ENCODE measurements at places on chromosomes 2 and 18.
A peak's percentile ranks its signal among the peaks of the same experiment; 100 is the strongest.

- H3K27me3 ChIP-seq: no peaks in the 10 kb centered on the region
- no peak overlapping the region for H3K27ac ChIP-seq
- H3K4me1 ChIP-seq: no peaks in the 10 kb centered on the region
- DNase-seq: no peak
- H3K36me3 ChIP-seq: no peaks in the 10 kb centered on the region
- H3K4me3 ChIP-seq: no peak overlapping the region
These were observed 238.2 kb upstream of the SOX11 start for GRCh38 chr2:5454051-5454390.

DNA sequence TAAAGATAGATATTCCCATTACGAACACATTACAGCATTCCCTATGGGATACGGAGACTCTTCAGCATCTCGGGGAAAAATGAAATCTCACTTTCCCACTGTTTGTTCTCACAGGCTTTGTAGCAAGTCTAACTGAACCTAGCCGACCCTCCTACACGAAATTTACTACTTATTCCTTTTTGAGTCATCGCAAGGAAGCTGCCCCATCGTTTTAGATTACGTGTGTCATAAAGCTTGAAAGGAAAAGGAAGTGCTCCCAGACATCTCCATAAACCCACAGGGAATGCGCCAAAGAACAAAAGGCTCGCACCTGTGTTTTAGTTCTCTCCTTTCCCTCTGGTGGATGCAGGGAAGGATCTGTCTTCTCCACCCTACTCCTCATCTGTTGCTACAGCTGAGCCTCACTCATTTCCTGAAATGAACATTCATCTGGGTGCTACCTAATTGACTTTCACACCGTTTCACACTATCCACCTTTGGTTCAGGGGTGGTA lies 76.2 kb upstream of the STK39 start:
- no peak overlapping the region for H3K4me3 ChIP-seq
- no peaks in the 10 kb centered on the region for H3K4me1 ChIP-seq
- DNase-seq: no peak
- H3K36me3 ChIP-seq: no peaks in the 10 kb centered on the region
- no peak overlapping the region for H3K27ac ChIP-seq

GRCh38 chr2:157312866-157313486 lies 12.6 kb downstream of the ERMN start:
- H3K4me1 ChIP-seq: no peaks in the 10 kb centered on the region
- H3K36me3 ChIP-seq: no peaks in the 10 kb centered on the region
- H3K4me3 ChIP-seq: no peak overlapping the region
- DNase-seq: no peak

GRCh38 chr2:218570850-218571249 lies 2.2 kb downstream of the CNOT9 start:
- peaks cover 16% of the 10 kb centered on the region for H3K27me3 ChIP-seq
- H3K36me3 ChIP-seq: no peaks in the 10 kb centered on the region
- H3K27ac ChIP-seq: peak overlapping the region; percentile 95
- H3K4me3 ChIP-seq: peak overlapping the region; percentile 98
- DNase-seq: no peak

DNA sequence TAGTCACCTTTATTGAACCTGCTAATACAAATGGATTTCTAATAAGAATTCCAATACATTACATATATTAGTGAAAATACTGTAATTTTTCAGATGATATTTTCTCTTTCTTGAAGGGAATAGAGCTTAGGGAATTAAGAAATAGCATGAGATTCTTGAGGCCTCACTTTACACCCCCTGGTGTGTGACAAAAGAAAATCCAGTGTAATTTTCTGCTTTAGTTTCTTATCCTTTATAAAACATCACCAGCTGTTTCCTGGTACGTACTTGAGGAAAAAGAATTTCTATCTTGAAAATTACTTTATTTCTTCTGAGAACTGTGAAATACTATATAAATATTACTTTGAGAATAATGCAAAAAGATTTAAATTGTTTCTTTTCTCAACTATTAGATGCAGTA lies 71.6 kb downstream of the CLIP4 start:
- H3K4me1 ChIP-seq: peaks cover 9% of the 10 kb centered on the region
- DNase-seq: no peak
- no peak overlapping the region for H3K27ac ChIP-seq

DNA sequence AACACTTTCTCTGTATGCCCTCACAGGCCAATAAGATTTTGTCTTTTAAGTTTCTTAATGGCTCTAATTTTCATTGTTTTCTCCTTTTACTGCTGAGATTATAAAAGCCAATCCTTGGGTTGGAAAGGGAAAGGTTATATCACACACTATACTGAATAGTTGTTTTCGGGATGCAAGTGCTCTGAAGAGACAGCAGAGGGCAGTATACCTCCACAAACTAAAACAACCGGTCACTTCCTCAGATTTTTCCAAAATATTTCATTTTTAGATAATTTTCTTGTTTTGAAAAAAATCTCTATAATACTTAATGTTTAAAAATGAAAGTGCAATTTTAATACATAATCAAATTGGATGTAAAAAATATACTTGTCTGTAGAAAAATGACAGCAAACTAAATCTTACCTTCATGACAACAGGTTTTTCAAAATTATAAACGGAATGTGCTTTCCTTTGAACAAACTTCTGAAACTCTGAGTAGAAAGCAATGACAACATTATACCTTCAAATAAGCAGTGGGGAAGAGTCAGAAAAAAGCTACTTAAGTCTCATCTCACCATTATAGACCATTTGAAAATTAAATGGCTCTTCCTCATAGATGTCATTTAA lies 82.7 kb downstream of the ORC4 start:
- H3K27me3 ChIP-seq: no peaks in the 10 kb centered on the region
- H3K27ac ChIP-seq: no peak overlapping the region
- no peaks in the 10 kb centered on the region for H3K36me3 ChIP-seq
- DNase-seq: peak; percentile 28
- no peaks in the 10 kb centered on the region for H3K4me1 ChIP-seq

GRCh38 chr2:139744273-139744672 lies 964.1 kb upstream of the NXPH2 start:
- no peaks in the 10 kb centered on the region for H3K4me1 ChIP-seq
- H3K4me3 ChIP-seq: no peak overlapping the region
- no peak for DNase-seq
- no peaks in the 10 kb centered on the region for H3K27me3 ChIP-seq
- H3K27ac ChIP-seq: no peak overlapping the region

- H3K36me3 ChIP-seq: no peaks in the 10 kb centered on the region
- H3K4me3 ChIP-seq: no peak overlapping the region
- H3K4me1 ChIP-seq: no peaks in the 10 kb centered on the region
- H3K27me3 ChIP-seq: peaks cover 2% of the 10 kb centered on the region
These were observed 141.1 kb downstream of the HNMT start for GRCh38 chr2:138105358-138105757.

DNA sequence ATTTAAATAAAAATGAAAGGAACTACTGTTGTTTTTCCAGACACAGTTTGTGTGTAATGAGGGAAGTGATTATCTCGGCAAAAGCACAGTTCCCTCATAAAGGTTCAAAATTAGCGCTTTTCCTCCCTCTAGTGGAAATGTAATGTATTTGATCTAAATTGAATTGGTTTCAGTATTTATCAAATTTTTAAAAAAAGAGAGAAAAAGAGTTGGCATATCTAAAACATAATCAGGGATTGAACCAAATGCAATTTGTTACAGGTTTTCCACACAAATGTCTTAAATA lies 37.5 kb downstream of the CMPK2 start:
- peaks cover 12% of the 10 kb centered on the region for H3K4me1 ChIP-seq
- H3K27me3 ChIP-seq: peaks cover 3% of the 10 kb centered on the region
- peaks cover 8% of the 10 kb centered on the region for H3K36me3 ChIP-seq
- no peak overlapping the region for H3K27ac ChIP-seq
- no peak for DNase-seq

DNA sequence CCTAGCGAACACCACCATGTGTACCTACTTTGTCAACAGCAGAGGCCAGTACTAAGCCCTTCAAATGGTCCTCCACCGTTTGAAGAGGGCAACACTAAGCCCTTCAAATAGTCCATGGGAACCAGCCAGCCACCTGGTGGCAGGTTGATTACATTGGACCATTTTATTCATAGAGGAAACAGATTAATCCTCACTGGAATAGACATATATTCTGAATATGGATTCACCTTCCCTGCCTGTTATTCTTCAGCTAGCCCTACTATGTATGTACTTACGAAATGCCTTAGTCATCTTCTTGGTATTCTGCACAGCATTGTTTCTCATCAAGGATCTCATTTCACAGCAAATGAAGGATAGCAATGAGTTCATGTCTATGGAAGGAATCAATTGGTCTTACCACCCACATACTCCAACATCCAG lies 10.0 kb upstream of the ZNF396 start:
- H3K27me3 ChIP-seq: peaks cover 15% of the 10 kb centered on the region
- no peak overlapping the region for H3K27ac ChIP-seq
- DNase-seq: no peak
- peaks cover 6% of the 10 kb centered on the region for H3K4me1 ChIP-seq

- peaks cover 8% of the 10 kb centered on the region for H3K4me1 ChIP-seq
- no peak overlapping the region for H3K4me3 ChIP-seq
- no peaks in the 10 kb centered on the region for H3K36me3 ChIP-seq
These were observed 72.7 kb upstream of the ZCCHC2 start for GRCh38 chr18:62450175-62450545.

DNA sequence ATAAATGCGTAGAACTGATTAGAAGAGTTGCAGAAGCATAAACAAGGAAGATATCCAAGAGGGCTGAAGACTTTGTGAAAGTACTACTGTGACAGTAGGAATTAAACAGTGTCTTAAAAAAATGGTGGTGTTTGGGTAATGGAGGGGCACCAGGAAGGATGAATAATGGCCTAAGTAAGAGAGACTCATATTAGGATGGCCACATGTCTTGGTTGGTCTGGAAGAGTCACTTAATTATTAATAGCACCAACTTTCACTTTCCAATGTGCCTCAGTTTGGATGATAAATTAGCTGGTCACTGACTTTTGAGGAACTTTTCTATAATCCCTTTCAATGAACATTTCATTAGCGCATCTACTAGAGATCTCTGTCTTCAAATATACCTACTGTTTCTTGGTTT lies 372.2 kb downstream of the NYAP2 start:
- H3K27ac ChIP-seq: no peak overlapping the region
- H3K4me1 ChIP-seq: no peaks in the 10 kb centered on the region
- H3K4me3 ChIP-seq: no peak overlapping the region
- no peak for DNase-seq
- no peaks in the 10 kb centered on the region for H3K36me3 ChIP-seq

GRCh38 chr2:120826716-120827410 lies 91.2 kb downstream of the GLI2 start:
- peaks cover 1% of the 10 kb centered on the region for H3K27me3 ChIP-seq
- DNase-seq: no peak
- H3K36me3 ChIP-seq: no peaks in the 10 kb centered on the region
- H3K4me1 ChIP-seq: no peaks in the 10 kb centered on the region
- H3K4me3 ChIP-seq: no peak overlapping the region
- no peak overlapping the region for H3K27ac ChIP-seq

DNA sequence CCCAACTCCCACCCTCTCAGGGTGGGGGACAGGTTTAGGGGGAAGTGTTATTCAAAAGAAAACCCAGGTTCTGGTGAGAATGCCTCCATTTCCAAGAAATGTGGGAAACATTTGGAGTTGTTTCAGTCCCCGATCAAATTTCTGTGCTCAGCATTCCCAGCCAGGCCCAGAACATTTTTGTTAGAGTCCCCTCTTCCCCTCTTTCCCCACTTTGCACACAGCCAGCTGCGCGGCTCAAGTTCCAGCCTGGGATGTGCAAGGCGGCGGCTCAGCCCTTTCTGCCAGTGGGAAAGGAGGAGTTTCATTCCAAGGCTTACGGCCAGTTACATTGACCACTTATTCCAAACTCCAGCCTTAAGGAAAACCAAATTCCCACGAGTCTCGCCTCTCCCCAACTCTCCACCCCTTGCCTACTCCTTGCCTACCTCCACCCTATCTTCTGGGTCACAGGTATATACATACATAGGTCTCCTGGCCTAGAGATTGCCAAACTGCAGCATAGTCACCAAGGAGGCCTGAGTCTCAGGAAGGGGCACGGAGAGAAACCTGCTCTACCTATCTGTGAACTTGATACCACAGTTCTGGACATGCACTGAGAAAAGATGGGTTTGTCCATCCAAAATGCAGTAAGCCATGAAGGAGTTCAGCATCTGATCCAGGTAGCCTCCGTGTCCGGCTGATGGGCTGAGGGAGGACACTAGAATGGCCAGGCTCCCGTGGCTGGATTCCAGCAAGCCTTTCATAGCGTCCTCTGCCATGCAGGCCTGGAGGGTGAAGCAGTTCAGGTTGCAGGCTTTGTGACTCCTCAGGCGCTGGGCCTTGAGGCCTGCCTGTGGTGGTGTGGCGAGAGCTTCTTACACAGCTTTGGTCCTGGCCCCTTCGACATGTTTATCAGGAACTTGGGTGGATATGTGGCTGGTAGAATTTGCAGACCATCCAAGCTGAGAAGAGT lies 154.5 kb downstream of the ZFP36L2 start:
- no peaks in the 10 kb centered on the region for H3K27me3 ChIP-seq
- H3K36me3 ChIP-seq: no peaks in the 10 kb centered on the region
- H3K27ac ChIP-seq: no peak overlapping the region

DNA sequence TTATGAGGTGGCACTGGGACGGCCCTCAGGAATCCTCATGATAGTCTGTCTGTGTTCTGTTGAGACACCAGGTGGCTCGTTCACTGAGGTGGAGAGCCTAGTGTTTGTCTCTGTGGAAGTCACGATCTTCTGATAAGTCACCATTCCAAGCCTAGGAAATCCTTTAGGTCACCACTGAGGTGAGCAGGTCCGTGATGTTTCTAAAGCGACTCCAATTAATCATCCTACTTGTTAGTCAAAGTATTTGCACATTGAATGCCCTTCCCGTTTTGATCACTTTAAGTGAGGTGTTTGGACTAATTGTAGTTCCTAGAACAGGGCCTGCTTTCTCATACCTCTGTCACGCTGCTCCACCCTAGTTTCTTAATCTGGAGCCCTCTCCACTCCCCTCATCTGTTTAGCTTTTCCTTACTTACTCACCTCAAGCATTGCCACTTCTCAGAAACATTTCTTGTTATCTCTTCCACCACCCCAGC lies 28.0 kb upstream of the DSG3 start:
- H3K27ac ChIP-seq: no peak overlapping the region
- no peaks in the 10 kb centered on the region for H3K36me3 ChIP-seq
- DNase-seq: no peak
- H3K4me3 ChIP-seq: no peak overlapping the region
- no peaks in the 10 kb centered on the region for H3K4me1 ChIP-seq

- no peak overlapping the region for H3K27ac ChIP-seq
- peaks cover 29% of the 10 kb centered on the region for H3K4me1 ChIP-seq
- no peak overlapping the region for H3K4me3 ChIP-seq
- no peak for DNase-seq
- peaks cover 5% of the 10 kb centered on the region for H3K27me3 ChIP-seq
These were observed 4.9 kb upstream of the PNO1 start for GRCh38 chr2:68152681-68153347.

DNA sequence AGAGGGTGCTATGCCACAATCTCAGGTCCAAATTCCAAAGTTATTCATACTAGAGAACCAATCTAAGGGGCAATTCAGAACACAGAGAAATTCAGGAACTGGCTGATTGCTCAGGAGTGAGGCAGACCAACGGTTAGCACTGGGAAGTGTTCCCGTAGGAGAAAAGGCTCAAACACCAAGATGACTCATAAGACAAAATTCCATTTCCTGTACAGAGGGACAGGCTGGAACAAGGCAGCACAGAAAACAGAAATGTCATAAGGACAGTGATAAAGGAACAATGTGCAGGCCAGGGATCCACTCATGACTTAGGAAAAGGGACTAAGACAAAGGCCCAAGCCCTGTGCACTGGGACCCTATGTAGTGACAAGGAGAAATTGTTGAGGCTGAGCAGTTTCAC lies 54.2 kb downstream of the PDE1A start:
- H3K27me3 ChIP-seq: peaks cover 1% of the 10 kb centered on the region
- DNase-seq: no peak
- no peak overlapping the region for H3K27ac ChIP-seq
- H3K4me3 ChIP-seq: no peak overlapping the region
- no peaks in the 10 kb centered on the region for H3K4me1 ChIP-seq

Data from immature natural killer cell (primary cell).